Amniotic epithelial cell (primary cell): ENCODE measurements at places on chromosomes 5 and 9.
A peak's percentile ranks its signal among the peaks of the same experiment; 100 is the strongest.

DNA sequence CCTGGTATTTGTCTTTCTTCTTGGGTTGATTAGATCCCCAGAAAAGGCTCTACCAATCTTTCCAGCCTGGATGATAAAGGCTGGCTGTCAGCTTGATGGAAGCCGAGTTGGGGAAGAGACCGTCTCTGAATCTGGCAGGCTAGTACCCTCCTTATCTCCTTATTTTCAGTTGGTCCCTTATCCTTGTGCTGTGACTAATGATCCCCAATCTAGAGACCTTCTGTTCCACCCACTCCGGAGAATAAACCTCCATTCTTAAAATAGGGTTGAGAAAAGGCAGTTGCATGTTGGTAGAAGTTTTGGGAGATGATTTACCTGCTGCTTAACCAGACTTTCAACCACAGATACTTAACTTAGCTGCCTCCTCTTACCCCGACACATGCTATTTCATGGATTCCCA is 52.3 kb downstream of the PRKACG start:
- DNase-seq, result no peak

DNA sequence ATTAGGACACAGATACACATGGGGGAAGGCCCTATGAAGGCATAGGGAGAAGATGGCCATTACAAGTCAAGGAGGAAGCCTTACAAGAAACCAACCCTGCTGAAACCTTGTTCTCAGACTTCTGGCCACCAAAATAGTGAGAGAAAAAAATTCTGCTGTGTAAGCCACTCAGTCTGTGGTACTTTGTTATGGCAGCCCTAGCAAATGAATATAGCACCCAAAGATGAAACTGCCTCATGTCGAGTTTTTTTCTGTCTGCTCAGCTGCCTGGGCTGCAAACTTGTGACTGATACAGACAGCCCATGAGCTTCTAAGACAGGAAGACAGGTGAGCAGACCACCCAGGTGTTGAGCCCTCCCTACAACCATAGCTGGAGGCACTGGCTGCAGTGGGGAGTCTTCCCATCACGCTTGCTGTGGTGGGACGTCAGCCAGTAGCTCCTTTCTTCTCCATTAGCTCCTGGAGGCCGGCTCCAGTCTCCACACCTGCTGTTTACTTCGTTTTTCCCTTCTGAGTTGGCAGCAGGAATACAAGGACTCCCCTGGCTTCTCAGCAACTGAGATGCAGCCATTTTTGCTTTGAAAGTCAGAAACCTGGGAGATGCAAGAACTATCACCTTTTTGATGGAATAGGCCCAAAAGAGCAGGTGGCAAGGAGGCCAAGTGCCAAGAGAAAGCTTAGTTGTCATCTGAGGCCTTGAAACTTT is 164.9 kb downstream of the SEMA6A start:
- DNase-seq, result no peak

GRCh38 chr9:116905171-116905588 is 218.1 kb downstream of the TRIM32 start:
- DNase-seq, result no peak

DNA sequence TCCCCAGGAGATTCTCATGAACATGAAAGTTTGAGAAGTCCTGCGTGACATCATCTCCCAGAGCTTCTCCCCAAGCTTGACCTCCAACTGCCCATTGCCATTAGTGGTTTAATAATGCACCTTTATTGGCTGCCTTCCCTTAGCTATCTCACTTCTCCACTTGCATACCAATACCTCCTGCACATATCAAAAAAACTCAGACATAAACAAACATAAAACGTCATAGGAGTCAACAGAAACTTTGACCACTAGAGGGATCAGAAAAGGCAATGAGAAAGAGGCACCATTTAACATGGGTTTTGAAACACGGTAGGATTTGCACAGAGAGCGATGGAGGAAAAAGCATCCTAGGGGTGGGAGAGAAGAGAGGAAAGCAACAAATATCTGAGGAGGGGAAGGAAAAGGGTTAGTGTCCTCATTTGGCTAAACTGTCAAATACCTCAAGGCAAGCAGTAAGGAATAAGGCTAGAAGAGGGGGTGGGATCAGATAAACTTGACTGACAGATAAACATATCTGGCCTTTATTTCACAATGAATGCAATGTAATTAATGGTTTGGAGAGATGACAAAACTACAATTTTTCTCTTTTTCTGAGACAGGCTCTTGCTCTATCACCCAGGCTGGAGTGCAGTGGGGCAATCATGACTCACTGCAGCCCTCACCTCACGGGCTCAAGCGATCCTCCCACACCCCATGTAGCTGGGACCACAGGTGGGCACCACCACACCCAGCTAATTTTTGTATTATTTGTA is 27.0 kb downstream of the GNAQ start:
- DNase-seq, result peak; percentile 77

DNA sequence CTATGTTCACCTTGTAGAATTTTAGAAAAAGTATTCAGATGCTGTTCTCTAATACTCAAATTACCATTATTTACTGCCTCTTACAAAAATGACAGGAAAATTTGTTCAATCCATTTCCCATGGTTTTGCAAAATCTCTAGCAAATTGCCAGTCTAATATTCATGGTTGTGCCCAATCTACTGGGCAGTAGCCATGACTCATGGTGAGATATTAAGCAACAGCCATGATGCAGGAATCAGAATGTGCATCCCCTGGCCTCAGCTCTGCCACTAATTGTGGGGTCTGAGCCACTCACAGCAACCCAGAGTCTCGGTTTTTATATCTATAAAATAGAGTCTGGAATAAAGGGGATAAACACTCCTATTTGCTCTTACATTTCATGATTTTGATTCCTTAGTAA is 353.6 kb downstream of the DEPDC1B start:
- DNase-seq, result peak; percentile 37

- no peak for DNase-seq
These were observed 126.6 kb downstream of the BARX1 start for GRCh38 chr9:93828331-93829097.

- DNase-seq, result no peak
These were observed 159.5 kb downstream of the GNA14 start for GRCh38 chr9:77488439-77489126.

GRCh38 chr5:179980767-179981166 is 73.1 kb upstream of the TBC1D9B start:
- no peak for DNase-seq

GRCh38 chr5:178349075-178349511 is 116.5 kb upstream of the PHYKPL start:
- DNase-seq, result no peak

GRCh38 chr9:105500108-105500766 is 52.4 kb downstream of the FSD1L start:
- peak; percentile 69 for DNase-seq

- DNase-seq, result peak; percentile 59
These were observed 97.4 kb upstream of the CLINT1 start for GRCh38 chr5:157956271-157956885.

DNA sequence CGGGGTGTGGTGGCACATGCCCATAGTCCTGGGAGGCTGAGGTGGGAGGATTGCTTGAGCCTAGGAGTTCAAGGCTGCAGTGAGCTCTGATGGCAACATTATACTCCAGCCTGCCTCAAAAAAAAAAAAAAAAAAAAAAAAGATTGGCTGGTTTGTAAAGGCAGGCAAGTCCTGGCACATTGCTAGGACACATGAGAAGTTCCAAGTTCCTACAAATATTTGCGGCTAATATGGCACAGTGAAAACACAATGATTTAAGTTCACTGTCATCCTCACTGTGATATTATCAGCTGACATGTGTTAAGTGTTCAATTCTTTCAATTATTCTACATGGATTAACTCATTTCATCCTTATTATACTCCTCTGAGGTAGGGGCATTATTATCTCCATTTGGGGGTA is 20.1 kb downstream of the TMEM268 start:
- DNase-seq, result no peak

DNA sequence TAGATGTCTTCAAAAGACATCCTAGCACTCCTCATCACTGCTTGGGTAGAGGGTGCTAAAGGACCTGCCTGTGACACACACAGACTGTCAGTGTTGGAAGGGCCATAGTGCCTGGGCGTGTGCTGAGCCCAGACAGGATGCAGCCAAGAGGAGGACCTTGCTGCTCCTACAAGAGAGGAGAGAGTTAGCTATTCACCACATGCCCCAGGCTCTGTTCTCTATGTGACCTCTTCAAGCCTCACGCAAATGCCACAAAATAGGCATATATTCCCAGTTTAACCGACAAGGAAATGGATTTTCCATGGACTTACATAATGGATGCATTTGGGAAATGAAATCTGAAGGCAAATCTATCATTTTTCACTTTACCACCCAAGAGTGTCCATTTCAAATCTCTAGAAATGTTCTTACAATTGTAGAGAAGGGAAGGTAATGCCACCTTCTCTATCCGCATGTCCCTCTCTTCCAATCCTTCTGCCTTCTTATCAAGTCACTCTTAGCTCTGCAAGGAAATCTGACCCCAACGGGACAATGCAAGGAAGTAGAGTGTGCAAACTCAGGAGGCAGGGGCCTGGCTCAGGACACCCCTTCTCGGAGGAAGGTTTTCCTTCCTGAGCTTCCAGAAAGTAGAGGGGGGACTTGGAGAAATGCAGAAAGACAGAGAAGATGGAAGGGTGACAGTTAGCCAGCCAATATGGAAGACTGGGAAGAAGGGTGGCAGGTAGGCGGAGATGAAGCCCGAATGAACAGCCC is 49.5 kb downstream of the TRIM32 start:
- DNase-seq, result no peak

DNA sequence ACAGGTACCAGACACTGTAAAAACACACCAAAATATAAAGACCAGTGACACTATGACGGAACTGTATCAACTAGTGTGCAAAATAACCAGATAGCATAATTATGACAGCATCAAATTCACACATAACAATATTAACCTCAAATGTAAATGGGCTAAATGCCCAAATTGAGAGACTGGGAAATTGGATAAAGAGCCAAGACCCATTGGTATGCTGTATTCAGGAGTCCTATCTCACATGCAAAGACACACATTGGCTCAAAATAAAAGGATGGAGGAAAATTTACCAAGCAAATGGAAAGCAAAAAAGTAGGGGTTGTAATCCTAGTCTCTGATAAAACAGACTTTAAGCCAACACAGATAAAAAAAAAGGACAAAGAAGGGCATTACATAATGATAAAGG is 416.3 kb upstream of the ZNF608 start:
- DNase-seq, result no peak

GRCh38 chr5:81188962-81189361 is 44.2 kb upstream of the CKMT2 start:
- DNase-seq, result no peak

DNA sequence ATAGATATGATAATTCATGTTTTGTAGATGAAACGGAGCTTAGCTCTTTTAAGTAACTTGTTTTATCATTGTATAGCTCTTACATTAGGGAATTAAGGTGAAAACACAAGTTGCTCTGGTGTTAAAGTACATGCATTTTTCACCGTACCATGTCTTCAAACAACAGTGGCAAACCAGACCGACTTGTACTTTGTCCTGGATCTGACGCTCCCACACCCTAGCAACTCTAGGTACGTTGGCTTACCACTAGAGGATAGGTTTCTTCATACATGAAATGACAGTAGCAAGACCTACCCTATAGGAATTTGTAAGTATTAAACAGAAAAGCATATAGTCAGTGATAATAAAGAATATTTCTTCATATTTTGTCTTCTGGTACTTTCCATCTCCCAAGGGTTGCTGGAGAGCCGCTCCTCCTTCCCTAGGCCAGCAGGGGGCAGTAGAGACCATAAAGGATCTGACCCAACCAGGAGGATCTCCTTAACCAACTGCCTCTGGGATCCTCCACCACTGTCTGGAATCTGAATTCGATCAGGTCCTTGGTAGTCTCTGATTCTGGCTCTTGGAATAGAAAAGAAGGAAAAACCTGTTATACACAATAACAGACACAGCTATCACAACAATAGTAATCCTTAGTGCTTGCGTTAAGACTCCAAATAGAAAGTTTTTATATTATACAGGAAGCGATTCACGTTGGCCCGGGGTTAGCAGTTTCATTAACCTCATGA is 136.7 kb downstream of the CAVIN4 start:
- peak; percentile 9 for DNase-seq

GRCh38 chr9:127968042-127968441 is 12.7 kb downstream of the EEIG1 start:
- DNase-seq, result no peak

GRCh38 chr5:141695627-141696215 is 13.7 kb upstream of the ARAP3 start:
- DNase-seq, result no peak

DNA sequence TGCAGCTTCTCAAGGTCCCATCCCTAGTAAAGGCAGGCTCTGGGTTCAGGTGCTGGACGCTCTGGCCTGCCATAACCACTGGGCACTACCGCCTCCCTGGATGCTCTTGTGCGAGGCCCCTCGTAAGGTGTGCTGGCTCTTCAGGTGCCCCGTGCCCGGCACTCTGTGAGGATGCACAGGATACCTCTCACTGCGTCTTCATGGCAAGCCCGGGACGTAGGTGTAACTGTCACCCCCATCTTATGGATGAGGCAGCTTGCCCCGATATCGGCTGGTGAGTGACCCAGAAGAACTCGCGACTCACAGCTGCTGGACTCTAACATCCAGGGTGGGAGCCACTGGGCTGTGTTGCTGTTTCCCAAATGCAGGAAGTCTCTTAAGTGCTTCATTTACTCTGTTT is 79.0 kb downstream of the GTF3C4 start:
- DNase-seq, result no peak

GRCh38 chr9:134592819-134593200 is 48.8 kb upstream of the COL5A1 start:
- no peak for DNase-seq

GRCh38 chr5:95913663-95914062 is 48.0 kb downstream of the ELL2 start:
- no peak for DNase-seq

GRCh38 chr5:54215233-54215736 is 95.1 kb downstream of the ARL15 start:
- DNase-seq, result no peak

DNA sequence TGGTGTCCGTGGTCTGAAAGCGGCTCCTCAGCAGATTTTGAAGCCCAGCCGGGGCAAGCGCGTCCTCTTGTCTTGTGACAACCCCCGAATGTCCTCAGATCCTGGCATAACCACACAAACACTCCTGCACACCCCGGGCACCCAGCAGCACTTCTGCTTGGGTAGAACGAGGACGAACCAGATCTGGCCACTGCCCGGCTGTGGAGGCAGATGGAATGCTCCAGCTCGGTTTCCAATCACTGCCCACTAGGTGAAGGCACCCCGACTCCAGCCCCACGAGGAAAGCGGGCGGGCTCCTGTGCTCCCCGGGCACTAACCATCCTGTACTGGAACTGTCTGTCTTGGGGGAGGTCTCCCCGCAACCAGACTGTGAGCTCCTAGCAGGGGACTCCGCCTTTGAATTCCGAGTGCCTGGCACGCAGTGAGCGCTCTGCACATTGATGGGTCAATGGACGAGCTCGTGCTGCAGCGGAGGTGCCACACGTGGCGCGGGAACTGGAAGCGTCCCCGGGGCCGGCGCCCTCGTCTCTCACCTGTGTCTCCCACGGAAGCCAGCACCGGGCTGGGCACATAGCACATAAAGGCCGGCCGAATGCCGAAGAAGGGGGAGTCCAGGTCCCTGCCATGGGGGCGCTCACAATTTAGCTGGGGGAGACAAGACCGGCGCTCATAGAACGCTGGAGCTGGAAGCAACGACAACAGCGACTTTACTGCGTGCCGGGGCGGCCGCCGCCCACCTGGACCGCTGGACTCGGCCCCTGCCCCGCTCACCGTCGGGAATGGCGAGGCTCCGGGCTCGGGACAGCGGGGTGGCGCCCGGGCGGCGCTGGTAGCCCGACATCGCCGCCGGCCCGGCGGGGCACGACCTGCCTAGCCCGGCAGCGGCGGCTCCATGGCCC is 608 bp downstream of the ENTR1 start:
- DNase-seq, result peak; percentile 45
